ENCODE measurements at places on chromosomes 5 and 9.

GRCh38 chr9:5870020-5870339, 20.7 kb upstream of the MLANA start:
- no peak for DNase-seq

- DNase-seq, result no peak
These were observed 108.1 kb downstream of the SGCD start for GRCh38 chr5:156435101-156435500.

DNA sequence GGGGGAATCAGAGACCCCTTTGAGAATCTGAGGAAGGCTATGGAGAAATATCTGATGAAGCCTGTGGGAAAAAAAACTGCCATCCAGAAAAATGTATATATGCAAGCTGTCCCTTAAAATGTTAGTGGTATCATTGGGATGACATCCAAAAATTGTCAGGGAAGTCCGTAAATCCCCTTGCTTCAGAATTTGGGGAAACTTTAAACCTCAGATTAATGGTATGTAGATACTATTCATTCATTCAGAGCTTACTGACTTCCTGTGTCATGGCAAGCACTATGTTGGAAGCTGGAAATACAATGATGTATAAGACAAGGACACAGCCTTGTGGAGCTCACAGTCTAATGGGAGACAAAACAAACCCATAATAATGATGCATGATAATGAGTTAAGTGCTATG, 10.9 kb upstream of the MOB3B start:
- no peak for DNase-seq

- no peak for DNase-seq
These were observed 15.2 kb upstream of the ZCCHC9 start for GRCh38 chr5:81286059-81286617.

- DNase-seq, result no peak
These were observed 141.0 kb downstream of the CARTPT start for GRCh38 chr5:71860048-71860447.

DNA sequence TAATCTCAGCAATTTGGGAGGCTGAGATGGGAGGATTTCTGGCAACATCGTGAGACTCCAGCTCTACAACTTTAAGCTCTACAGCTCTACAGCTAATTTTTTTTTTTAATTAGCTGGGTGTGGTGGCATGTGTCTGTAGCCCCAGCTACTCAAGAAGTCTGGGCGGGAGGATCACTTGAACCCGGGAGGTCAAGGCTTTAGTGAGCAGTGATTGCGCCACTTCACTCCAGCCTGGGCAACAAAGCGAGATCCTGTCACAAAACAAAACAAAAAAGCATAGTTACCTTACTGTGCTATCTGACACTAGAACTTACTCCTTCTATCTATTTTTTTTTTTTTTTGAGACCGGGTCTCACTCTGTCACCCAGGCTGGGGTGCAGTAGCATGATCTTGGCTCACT, 6.3 kb upstream of the WDR38 start:
- DNase-seq, result no peak

- peak; percentile 21 for DNase-seq
These were observed 13.8 kb downstream of the TSPAN17 start for GRCh38 chr5:176660860-176661641.

DNA sequence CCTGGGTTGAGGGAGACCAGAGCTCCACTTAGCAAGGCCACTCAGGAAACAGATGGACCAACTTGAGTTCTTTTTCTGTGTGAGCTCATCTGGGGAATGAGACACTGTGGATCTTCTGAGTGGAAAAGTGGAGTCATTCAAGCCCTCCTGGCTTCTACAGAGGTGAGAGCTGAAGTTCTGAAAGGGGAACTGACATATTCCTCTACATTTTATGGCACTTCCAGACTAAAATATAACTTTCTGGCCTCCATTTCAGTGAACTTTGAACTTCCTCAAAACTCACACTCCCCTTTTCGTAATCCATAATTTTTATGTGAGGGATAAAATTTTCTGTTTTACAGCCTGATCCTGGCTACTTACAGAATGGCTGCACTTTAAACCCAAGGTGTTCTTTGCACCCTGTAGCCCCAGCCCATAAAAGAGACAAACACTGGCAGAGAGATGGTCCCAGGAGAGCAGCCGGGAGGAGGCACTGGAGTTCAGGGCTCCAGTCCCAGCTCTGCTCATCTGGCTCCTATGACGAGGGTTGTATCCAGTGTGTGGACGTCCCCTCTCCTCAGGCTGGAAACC, 10.8 kb downstream of the SPAAR start:
- DNase-seq, result no peak

DNA sequence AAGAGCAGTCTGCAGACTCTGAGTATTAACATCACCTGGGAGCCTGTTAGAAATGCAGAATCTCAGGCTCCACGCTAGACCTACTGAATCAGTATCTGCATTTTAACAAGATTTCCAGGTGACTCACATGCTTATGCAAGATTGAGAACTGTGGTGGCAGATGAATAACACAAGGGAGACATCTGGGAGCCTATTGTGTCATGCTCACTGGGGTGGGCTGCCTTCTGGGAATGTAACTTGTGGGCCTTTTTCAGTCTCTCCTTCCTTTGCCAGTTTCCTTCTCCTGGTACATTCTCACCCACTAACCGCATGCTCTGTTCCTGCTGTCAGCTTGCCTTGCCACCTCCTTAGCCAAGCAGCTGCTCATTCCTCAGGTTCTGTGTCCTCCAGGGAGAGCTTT, 176.6 kb upstream of the C9orf72 start:
- no peak for DNase-seq

GRCh38 chr5:57429513-57430120, 53.0 kb downstream of the ACTBL2 start:
- no peak for DNase-seq

DNA sequence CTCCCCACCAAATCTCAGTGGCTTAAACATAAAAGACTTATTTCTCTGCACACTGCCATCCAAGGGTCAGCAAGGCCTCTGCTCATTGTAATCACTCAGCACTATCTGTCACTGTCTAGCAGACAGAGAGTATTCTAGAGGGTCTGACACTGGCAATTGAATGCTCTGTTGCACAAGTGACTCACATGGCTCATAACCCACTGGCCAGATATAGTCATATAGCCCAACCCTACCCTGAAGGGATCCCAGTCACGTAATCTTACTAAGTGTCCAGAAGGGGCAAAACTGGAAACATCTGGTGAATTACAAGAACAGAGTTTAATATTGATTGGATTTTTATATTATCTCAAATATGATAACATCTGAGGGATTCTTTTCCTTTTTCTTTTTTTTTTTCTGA, 80.7 kb downstream of the TSSK1B start:
- DNase-seq, result peak; percentile 2

- DNase-seq, result no peak
These were observed 1.3 kb downstream of the CDX1 start for GRCh38 chr5:150167908-150168307.

DNA sequence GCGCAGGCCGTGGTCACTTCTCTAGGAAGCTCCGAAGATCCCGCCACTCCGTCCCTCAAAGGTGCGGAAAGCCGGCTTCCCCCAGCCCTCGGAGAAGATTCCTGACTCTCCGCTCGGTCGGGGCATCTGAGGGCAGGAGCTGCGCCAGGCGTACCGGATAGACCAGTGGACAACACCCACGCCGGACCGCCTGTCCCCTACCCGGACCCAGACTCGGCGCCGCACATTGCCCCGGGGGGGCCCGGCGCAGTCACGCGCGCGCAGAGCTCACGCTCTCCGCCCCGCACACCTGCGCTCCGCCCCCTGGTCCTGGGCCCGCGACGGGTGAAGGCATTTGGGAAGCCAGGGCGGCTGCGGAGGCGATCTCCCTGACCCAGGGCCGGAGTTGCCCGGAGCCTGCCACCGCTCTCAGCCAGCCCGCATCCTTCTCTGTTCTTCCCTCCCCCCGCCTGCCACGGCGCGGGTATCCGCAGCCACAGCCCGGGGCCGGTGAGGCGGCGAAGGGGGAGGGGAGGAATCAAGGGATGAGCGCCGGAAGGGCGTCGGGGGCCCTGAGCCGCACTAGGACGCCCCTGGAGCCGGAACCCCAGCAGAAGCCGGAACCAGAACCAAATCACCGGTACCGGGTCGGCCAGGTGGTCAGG, 448 bp downstream of the RELL2 start:
- no peak for DNase-seq

DNA sequence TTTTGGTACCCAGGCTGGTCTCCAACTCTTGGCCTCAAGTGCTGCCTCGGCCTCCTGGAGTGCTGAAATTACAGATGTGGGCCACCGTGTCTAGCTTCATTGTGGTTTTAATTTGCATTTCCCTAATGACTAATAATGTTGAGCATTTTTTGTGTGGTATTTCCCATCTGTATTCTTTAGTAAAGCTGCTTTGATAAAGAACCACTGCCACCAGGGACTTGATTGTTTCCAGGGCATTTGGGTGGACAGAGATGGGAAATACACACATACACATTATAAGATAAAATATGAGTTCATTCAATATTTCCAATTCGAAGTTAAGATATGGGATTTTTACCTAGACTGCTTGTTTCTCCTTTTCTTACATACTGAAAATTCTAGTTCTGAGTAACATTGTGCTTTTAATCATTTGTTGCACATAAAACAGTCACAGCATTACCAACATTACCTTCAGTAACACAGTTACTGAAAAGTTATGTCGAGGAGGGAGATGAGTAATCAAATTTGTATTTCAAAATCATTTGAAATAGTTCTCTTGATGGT, 28.9 kb downstream of the HABP4 start:
- no peak for DNase-seq

GRCh38 chr9:102497709-102498108, 497.4 kb upstream of the CYLC2 start:
- DNase-seq, result no peak

- DNase-seq, result no peak
These were observed 83.7 kb downstream of the PAX5 start for GRCh38 chr9:36950389-36950788.

DNA sequence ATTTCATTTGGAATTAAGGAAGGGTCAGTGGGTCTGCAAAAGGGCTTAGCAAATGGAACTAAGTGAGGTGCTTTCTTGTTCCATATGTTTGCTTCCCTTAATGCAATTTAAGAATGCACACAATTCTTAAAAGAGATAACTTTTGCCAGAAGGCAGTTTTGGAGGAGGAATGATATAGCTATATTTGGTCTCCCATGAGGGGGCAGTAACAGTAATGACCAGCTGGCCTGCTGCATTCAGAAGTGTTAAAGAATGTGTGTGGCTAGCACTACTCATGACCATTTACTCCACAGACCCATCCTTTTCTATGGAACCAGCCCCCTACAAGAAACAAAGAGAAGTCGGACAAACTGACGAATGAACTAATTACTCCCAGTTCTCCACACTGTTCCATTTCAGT, 638.9 kb downstream of the RAB3C start:
- no peak for DNase-seq

- no peak for DNase-seq
These were observed 41.5 kb upstream of the PTPDC1 start for GRCh38 chr9:94042516-94043360.

- no peak for DNase-seq
These were observed 58.8 kb upstream of the IGFBPL1 start for GRCh38 chr9:38482918-38483592.

DNA sequence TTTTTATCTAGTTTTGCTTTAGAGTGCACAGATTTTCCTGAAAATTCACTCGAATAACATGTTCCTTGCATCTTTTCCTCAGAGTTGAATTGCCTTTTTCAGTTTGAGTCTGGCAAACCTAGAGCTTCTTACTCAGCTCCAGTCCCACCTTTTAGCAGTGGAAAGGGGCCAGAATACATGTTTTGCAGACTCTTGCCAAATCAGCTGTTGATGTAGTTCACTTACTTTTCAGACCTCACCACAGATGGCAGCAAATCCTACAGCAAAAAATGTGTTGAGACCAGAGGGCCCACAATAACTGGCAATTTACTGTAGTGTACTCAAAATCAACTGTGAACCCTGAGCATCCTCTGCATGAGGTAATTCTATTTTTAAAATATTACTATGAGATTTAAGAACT, 545.2 kb upstream of the ACO1 start:
- DNase-seq, result no peak

- DNase-seq, result no peak
These were observed 113.9 kb downstream of the DAB2IP start for GRCh38 chr9:121765021-121765950.

DNA sequence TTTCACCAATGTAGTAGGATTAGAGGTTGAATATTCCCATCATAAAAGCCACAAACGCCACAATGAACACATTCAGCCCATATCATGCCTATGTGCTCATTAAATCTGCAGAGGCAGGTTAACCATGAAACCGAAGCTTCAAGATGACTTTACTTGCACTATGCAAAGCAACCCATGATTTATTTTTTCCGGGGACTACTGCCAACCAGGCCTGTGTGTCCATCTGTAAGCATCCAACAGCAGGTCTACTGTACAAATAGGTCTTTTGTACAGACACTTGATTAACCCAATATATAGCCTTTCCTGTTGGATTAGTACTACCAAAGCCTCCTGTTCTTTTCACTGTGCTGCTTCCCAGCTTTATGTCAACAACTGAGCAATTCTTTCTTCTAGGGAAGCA, 104.9 kb upstream of the CDH10 start:
- DNase-seq, result no peak

DNA sequence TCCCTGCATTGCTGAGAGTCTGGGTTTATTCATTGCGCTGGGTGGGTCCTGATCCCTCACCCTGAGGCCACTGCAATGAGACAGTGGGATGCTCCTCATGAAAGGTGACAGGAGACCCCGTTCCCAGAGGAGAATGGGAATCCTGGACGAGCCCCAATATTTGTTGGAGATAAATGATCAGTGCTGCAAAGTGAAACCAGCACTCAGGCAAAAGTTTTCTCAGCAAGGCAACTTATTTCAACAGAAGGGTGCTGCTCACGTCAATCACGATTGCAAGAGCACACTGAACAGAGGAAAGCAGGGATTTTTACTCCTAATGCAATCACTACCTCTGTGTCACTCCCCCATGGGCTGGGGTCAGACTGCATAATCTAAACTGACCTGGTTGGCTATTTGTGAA, 110.2 kb upstream of the MAMDC2 start:
- DNase-seq, result no peak

- DNase-seq, result no peak
These were observed 199.7 kb downstream of the HSPA4 start for GRCh38 chr5:133251296-133252132.

GRCh38 chr5:154595662-154596061, 117.6 kb upstream of the HAND1 start:
- no peak for DNase-seq

- DNase-seq, result no peak
These were observed 282.4 kb downstream of the ARHGEF28 start for GRCh38 chr5:73908395-73908794.

GRCh38 chr5:179278119-179278518, 67.1 kb downstream of the ADAMTS2 start:
- no peak for DNase-seq

GRCh38 chr5:35338157-35338453, 107.8 kb upstream of the PRLR start:
- no peak for DNase-seq

DNA sequence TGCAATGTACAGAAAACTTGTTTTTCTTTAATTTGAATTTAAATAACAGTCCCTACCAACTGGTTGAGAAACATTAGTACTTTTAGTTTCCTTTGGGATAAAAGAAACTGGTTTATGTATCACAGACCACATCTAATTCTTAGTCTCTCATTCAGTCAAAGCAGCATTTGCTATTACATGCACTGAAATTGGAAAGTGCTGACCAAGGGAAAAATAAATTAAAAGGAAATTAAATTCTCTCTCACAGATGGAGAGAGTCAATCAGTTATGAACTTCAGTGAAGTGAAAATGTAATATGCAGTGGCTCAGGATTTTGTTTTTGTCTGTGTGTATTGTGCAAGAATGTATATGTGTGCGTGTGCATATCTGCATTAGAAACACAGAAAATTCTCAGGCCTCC, 121.7 kb downstream of the TUSC1 start:
- no peak for DNase-seq

GRCh38 chr9:130437011-130437789, 7.6 kb upstream of the ASS1 start:
- no peak for DNase-seq

Data from amniotic stem cell (primary cell).